ENCODE measurements at places on chromosomes 11 and 22. TPM values are rescaled to one million over a fixed set of nuclear protein-coding genes. Genes with fewer than 3 reads are reported as not detected.

UCP3 gene
- total RNA-seq: 2.0 TPM

PHOX2A gene
- total RNA-seq: not detected

BCO2 gene
- total RNA-seq: 1.6 TPM

PLAAT5 gene
- not detected for total RNA-seq

GGT5 gene
- total RNA-seq: not detected

Data from activated naive CD4-positive, alpha-beta T cell treated with anti-CD3 and anti-CD28 coated beads, Interleukin-2, amount 10 ng/mL, durations not matched to agents 5 hours and 36 hours (primary cell).